Activated T-helper 1 cell treated with anti-CD3 and anti-CD28 coated beads, Interleukin-2, amount 50 U/mL, for 16 hours (primary cell): ENCODE measurements at places on chromosomes 11 and 22.

- no peak for DNase-seq
Observed at GRCh38 chr11:66686801-66687750, 9.4 kb upstream of the RBM4B start.

DNA sequence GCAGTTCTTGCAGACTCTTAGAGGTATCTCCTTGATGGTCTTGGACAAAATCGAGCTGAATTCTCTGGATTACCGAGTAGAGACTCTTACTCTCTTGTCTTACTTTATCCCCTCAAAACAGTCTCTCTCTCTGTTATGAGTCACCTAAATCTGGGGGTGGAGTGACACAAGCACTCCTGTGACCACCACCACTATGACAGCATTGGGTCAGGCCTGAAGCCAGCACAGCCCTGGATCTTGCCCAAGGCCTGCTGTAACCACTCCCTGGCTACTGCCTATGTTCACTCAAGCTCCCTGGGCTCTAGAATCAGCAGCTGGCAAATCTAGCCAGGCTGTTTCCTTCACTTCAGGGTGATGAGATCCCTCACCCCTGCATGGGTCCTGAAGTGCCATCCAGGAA is 662.5 kb downstream of the LUZP2 start:
- no peak for DNase-seq

- no peak for DNase-seq
Observed at GRCh38 chr11:95516786-95517185, 272.8 kb downstream of the FAM76B start.

DNA sequence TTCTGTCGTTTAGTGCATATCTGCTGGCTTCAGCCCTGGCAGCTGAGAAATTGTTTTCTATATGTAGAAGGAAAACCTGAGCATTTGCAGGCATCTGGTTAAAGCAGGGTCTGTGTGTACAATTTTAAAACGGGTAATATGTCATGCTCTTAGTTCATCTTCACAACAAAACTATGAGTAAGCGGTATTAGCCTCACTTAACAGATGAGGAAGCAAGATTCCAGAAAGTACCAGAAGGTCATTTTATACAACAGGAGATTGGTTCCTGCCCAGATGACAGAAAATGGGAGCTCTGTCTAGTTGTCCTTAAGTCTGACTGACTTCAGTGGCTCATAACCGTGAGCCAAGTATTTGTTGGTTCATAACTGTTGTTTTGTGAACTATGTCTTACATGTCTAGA is 1.1 kb downstream of the TIMM10B start:
- DNase-seq = no peak

DNA sequence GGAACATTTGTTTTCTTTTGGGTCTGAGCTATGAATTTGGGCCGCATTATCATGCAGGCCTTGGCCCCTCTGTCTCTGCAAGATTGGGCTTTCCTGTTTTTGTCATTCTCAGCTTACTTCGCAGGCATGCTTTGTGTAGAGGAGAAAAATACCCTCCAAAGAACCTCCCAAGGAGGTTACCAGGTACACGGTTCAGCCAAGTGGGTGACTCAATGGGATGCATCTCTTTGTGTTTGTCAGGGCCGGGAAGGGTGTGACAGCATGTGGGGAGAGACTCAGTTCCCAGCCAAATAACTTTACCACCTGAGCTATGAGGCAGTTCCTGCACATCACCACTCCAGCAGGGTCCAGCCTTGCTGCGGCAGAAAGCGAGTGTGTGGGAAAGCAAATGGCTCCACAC is 47.8 kb upstream of the CLDN5 start:
- no peak for DNase-seq

DNA sequence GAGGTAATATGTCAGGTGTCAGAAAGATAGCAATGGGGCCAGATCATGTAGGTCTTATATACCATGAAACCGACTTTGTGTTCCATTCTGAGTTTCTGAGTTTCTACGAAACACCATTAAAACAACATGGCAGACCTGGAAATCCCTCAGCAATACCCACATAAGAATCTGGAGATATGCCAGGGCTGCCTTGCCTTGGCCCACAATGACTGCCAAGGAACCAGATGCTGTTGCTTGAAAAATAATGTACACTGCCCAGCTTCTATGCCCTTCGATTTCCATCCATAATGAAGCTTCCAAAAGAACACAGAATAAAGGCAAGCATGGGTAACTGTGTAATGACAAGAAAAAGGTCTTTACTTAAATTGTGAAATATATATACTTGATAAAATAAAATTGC is 277.4 kb downstream of the SOX6 start:
- DNase-seq = no peak

DNA sequence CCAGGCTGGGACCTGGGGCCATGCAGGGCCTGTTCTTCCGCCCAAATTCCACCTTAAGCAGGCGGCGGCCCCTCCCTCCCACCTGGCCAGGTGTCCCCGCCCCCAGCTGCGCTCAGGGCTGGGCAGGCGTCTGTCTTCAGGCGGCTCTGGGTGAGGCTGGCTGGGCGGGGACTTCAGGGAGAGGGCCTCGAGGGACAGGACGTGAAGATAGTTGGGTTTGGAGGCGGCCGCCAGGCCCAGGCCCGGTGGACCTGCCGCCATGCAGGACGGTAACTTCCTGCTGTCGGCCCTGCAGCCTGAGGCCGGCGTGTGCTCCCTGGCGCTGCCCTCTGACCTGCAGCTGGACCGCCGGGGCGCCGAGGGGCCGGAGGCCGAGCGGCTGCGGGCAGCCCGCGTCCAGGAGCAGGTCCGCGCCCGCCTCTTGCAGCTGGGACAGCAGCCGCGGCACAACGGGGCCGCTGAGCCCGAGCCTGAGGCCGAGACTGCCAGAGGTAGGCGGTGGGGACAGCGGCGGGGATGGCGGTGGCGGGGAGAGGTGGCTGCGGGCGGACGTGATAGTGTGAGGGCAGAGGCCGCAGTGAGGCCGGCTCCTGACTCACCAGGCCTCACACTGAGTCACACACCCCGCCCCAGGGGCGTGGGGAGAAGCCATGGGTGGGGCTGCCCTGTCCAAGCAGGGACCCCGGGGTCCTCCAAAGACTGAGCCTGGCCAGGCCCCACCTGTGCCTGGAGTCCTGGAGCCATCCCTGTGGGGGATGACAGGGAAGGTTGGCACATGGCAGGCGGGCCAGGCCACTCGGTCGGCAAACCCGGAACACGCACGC is at the start of gene PKP3:
Gene PKP3, plus strand, starts transcription at position 176 of the 824 bp plus-strand sequence. Its CDS starts 84 bp downstream, at position 260.
- no peak for DNase-seq

DNA sequence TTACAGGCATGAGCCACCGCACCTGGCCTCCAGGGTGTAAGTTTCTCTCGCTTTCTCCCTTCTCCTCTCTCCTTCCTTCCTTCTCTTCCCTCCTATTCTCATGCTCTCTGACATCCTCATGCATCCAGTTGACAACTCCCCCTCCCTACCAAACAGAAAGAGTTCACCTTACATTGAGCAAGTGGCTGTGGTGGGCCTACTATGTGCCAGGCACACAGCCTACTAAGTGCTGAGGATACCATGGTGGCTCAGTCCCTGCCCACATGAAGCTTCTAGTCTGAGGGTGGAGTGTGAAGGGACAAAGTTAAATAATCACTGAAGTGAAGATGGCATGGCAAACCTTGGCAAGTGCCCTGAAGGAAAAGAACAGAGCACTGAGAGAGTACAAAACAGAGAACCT is 9.6 kb upstream of the DAGLA start:
- no peak for DNase-seq
